ENCODE measurements at places on chromosomes 7 and 10.

DNA sequence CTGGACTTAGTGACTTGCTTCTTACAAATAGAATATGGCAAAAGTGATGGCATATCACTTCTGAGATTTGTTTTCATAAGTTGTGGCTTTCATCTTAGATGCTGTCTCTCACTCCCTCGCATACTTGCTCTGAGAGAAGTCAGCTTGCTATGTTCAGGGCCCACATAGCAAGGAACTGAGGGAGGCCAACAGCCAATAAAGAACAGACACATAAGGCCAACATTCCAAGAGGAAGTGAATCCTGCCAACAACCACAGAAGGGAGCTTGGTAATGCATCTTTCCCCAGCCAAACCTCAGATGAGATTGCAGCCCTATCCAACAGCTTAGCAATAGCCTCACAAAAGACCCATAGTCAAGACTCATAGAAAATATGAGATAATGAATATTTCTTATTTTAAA, 39.2 kb upstream of the DMTF1 start:
- DNase-seq, result no peak

DNA sequence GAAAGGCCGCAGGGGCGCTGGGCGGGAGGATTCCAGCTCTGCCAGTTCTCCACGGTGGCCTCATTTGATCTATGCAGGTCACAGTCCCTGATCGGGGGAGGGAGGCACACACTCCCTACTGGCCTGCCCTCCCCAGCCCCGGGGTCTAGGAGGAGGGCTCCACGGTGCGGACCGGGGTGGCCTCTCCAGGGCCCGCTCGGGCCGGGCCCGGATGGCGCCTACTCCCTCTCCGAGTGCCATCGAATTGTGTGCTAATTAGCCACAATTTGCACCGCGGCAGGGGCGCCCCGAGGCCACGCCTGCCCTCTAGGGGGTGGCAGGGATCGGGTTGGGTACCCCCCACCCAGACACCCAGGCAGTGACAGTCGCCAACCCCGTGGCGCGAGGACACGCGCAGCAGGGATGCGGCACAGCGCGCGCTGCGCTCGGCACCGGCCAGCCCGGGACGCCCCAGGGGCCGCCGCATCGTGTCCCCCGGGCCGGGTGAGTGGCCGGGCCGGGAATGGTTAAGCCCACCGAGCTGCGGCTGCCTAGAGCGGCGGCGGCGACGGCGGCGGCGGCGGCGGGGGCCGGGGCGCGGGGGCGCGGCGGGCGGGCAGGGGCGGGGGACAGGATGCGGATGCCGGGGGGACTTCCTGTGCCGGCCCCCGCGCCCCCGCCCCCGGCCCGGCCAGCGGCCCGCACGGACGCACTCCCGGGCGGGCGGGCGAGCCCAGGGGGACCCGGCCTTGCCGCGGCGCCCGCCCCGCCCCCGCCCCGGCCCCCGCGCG, at the start of gene ZNF853:
TSS of gene ZNF853 (plus strand) at position 658 of the 770 bp plus-strand sequence. CDS start 565 bp downstream, outside the sequence.
- no peak for DNase-seq

DNA sequence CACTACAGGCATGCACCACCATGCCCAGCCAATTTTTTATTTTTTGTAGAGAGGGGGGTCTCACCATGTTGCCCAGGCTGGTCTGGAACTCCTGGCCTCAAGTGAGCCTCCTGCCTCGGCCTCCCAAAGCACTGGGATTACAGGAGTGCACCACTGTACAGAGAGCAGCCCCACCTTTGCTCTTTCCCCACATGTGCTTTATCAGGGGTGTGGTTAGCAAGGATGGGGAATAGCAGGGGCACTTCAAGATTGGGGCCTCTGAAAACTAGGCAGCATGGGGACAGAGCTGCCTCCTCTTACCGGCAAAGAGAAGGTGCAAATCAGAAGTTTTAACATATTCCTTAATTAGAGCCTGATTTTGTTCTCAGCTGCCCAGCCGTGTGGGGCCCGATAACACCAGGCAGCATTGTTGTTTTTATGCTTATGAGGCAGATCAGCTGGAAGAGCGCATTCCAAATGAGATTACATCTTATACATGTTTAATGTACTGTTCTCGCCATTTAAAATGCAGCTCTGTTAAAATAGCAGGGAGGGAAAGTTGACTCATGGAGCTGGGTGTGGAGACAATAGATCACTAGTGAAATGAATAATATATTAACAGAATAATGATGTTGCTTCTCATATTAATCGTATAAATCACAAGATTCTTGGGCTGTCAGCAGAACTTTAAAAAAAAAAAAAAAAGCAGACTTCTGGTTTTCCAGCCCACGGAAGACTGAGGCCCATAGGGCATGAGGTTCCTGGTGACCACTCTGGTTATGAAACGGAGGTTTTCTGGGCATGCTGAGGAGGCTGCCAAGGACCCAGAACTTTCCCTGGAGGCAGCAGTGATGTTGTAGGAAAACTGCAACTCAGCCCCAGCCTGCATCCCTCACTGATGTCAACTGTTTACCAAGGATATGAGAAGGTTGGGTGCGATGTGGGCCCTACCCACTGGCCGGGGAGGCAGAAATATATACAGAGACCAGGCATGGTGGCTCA, 62.5 kb downstream of the TMEM130 start:
- no peak for DNase-seq

DNA sequence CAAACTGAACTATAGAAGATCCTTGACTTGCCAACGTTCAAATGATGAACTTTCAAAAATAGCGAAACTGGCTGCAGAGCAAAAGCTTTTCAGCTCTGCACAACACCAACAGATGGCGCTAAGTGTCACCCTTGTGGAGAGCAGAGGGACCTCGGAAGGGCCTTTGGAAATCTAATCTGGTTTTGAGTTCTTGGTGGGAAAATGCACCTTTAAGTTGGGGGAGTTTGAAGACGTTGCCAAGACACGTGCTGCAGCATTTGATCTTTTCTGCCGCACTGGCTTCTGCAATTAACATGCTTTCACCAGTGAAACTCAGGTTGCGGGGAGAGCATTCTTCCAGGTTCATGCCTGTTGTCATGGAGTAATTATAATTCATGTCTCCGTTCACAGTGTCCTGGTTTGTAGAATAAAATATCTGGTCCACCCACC, 26.3 kb upstream of the WDR11 start:
- DNase-seq, result no peak

DNA sequence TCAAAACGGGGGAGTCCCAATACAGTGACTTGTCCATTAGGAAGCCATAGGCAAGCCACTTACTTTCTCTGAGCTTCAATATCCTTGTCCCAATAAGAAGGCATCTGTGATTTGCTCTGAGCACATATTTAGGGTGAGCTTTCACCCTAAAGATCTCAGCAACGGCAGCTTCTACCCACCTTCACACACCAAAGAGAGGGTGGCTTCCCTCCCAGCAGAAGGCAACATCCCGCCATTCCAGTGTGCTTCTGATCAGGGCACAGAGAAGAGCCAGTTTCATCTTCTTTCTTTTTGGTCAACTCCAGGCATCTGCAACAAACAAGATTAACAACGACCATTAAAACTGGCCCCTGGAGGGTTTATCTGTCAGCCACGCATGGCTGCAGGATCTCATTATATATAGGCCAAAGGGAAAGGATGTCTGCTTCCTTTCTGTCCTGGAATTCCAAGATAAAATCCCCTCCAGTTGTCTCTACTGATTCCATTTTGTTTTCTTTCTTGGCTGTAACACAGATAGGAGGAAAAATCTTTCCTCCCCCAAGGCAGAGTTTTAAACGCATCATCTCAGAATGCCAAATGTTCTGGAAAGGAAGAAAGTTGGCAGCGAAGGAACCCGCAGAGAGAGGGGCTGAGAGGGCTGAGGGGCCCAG, 491 bp upstream of the SH2D4B start:
- no peak for DNase-seq

DNA sequence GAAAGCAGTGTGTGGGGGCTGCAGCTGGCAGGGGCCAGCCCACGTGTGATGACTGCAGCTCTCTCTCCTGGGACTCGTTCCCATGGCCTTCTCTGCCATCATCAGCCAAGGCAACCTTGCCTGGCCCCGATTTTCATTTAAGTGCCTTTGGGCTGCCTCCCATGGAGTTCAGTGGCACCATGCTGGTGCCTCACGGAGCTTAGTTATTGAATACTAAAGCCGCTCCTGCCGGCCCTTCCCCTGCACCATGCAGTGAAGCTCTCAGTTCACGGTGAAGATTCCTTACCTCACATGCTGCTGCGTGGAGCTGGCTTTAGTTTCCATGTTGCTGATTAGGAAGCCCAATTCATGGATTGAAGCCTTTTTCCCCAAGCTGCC, 141.5 kb upstream of the EEPD1 start:
- no peak for DNase-seq
